PC-9 (cell line): ENCODE measurements at places on chromosomes 2 and 18. TPM values are rescaled to one million over a fixed set of nuclear protein-coding genes. Genes with fewer than 3 reads are reported as not detected.

Gene CD8A
- 0.28 and 0.45 TPM in 2 replicates for total RNA-seq

DNA sequence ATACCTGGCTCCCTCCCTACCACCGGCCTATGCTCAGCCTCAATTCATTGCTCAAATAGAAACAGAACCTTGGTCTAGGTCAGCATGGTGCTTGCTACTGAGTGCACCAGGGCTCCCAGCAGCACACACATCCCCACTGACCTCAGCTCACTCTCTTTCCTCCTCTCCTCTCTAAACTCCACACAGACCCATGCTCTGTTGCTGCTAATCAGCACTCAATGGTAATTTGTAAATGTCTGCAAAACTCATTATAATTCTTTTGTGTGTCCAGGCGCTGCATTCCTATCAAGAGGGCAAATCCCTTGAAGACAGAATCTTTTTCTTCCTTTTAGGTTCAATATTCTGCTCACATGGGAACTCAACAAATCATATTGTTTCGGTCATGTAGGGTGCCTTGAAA is 382.2 kb downstream of the CLIP4 start:
- no peak overlapping the region for H3K4me3 ChIP-seq
- no peaks in the 10 kb centered on the region for H3K36me3 ChIP-seq

GRCh38 chr2:26561918-26562810 is 79.0 kb downstream of the CIB4 start:
- DNase-seq = peak; percentile 86
- H3K27me3 ChIP-seq = peaks cover 50% of the 10 kb centered on the region
- H3K27ac ChIP-seq = no peak overlapping the region
- peaks cover 10% of the 10 kb centered on the region for H3K4me1 ChIP-seq

DNA sequence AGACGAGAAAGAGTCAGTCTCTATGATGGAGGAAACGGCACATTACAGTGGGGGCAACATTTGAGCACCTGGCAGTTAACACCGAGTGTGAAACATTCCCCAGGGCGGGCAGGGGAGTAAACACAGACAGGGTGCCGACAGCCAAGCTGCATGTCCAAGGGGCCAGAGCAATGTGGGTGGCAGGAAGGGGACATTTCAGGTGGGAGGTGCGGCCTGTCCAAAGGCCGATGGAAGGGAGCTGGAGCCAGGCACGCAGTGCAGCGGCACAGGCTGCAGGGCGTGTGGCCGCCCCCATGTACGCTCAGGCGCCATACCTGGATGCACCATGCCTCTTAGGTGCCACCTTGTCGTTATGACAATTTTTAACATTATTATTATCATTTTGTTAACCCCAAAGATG is 43.3 kb downstream of the TIMM21 start:
- DNase-seq = no peak
- no peaks in the 10 kb centered on the region for H3K4me1 ChIP-seq
- no peaks in the 10 kb centered on the region for H3K27me3 ChIP-seq
- H3K4me3 ChIP-seq = no peak overlapping the region

- H3K27ac ChIP-seq = no peak overlapping the region
- H3K27me3 ChIP-seq = no peaks in the 10 kb centered on the region
- H3K36me3 ChIP-seq = no peaks in the 10 kb centered on the region
- no peak for DNase-seq
- peaks cover 22% of the 10 kb centered on the region for H3K4me1 ChIP-seq
Measured at GRCh38 chr18:22503803-22504202, 86.1 kb upstream of the CTAGE1 start.

GRCh38 chr2:235467588-235467987 is 26.3 kb upstream of the AGAP1 start:
- no peak overlapping the region for H3K4me3 ChIP-seq
- no peaks in the 10 kb centered on the region for H3K36me3 ChIP-seq
- H3K4me1 ChIP-seq = peaks cover 29% of the 10 kb centered on the region
- peak; percentile 80 for DNase-seq
- no peaks in the 10 kb centered on the region for H3K27me3 ChIP-seq
- peak overlapping the region; percentile 87 for H3K27ac ChIP-seq

- no peak overlapping the region for H3K4me3 ChIP-seq
- H3K27me3 ChIP-seq = peaks cover 99% of the 10 kb centered on the region
- no peaks in the 10 kb centered on the region for H3K36me3 ChIP-seq
- H3K27ac ChIP-seq = no peak overlapping the region
- H3K4me1 ChIP-seq = no peaks in the 10 kb centered on the region
Measured at GRCh38 chr2:8573942-8574195, 108.0 kb upstream of the ID2 start.

GRCh38 chr2:224268441-224268840 is 133.5 kb downstream of the FAM124B start:
- no peak overlapping the region for H3K4me3 ChIP-seq
- peaks cover 28% of the 10 kb centered on the region for H3K4me1 ChIP-seq
- H3K27me3 ChIP-seq = no peaks in the 10 kb centered on the region
- peak overlapping the region; percentile 53 for H3K27ac ChIP-seq
- DNase-seq = peak; percentile 93
- no peaks in the 10 kb centered on the region for H3K36me3 ChIP-seq
